ENCODE measurements at places on chromosomes 16 and 17. TPM values are rescaled to one million over a fixed set of nuclear protein-coding genes. Genes with fewer than 3 reads are reported as not detected.

Gene PSME3
- total RNA-seq = 9.7 TPM

Gene SNX11
- 15.0 TPM for total RNA-seq

GRCh38 chr16:12740986-12741610, 62.6 kb downstream of the CPPED1 start:
- no peak for DNase-seq

GRCh38 chr17:65895969-65896368, 296.0 kb downstream of the CEP112 start:
- DNase-seq = no peak

GRCh38 chr17:4643676-4644075, 2.2 kb upstream of the ALOX15 start:
- no peak for DNase-seq

- DNase-seq = no peak
These were observed 30.4 kb downstream of the CFDP1 start for GRCh38 chr16:75402821-75403475.

GRCh38 chr16:50399411-50399810, 30.6 kb upstream of the BRD7 start:
- DNase-seq = no peak

- DNase-seq = no peak
These were observed 805.6 kb upstream of the EEF2KMT start for GRCh38 chr16:5903153-5903552.

GRCh38 chr17:31888124-31888523, 13.4 kb downstream of the UTP6 start:
- no peak for DNase-seq

DNA sequence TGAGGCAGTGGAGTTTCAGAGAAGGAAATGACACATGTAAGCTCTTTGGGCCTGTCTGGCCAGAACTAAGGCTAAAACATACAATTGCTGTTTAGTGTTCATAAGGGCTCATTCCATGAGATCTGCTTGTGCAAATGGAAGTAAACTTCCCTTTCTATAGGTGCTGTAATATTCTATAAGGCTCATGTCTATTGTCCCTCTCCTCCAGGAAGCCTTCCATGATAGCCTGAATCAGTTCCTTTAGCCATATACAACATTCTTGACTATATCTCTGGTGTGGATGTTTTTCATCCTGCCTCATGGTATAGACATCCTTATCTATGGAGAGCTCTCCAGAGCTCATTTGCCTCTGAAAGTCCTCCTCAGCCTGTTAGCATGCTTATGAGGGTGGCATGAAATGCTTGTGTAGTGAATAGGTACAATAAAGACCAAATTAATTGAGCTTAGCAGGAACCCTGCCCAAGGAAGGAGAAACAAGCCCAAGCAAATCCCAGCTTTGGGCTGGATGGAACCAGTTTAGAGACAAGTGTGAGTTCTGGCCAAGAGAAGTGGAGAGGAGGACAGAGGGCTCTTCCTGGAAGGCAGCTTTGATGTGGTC, 1.6 kb upstream of the ETV4 start:
- DNase-seq = no peak

DNA sequence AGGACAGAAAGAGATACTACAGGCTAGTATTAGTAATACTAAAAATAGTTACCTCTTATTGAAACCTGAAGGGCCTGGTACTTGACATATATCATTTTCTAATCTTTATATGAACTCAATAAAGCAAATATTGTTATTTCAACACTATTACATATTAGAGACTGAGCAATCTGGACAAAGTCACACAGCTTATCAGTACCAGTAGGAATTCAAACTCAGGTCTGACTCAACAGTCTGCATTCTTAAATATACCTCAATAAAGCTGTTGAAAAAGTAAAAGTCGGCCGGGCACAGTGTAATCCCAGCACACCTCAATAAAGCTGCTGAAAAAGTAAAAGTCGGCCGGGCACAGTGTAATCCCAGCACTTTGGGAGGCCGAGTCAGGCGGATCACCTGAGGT, 67.4 kb downstream of the KANSL1 start:
- no peak for DNase-seq

All from uterus (tissue), 4 donors.